ENCODE measurements at places on chromosomes 12 and 14.

- DNase-seq = no peak
Measured at GRCh38 chr12:56104815-56105608, 653 bp downstream of the PA2G4 start.

DNA sequence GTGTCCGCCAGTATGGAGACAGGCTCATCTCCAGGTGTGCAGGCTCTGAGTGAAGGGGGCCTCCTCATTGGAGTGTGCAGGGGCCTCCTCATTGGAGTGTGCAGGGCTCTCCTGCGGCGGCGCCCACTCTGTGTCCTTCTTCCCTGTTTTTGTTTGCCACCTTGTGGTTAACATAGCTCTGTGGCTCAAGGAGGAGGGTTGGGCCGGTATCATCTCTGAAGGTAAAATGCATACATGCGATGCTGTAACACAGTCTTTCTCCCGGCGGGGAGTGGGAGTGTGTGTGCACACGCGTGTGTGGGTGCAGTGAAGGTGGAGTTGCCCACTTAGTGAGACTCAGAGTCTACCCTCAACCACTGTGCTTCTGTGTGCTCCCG lies 429.4 kb downstream of the ZFP36L1 start:
- no peak for DNase-seq

- no peak for DNase-seq
Measured at GRCh38 chr12:41634091-41634490, 446.0 kb downstream of the PDZRN4 start.

DNA sequence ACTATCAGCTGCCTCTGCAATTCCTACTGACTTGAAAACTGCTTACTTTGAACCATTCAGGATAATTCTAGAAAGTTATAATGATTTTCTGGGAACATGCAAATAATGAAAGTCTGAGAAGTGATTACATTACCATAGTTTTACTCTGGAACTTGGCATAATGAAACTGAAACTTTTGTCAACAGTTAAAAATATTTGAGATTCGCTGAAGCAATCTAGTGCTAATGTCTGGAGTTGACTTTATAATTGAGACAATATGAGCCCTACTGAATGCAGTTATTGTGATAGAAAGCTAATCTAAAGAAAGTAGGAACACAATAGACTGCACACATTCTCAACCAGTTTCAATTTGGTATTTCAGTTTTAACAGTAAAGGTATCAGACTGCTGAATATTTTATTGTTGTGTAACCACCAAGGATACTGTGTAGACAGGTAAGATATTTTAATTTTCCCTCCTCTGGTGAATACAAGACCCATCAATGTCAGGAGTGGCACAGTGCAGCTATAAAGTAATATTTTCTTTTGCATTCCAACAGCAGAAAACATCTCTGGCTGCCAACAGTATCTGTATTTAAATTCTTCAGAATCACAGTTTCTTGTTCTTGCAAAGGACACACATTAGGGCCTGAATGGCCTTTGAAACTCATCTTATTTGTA lies 483.5 kb downstream of the ATP23 start:
- no peak for DNase-seq

GRCh38 chr12:47408171-47408871 lies 297.5 kb downstream of the RPAP3 start:
- DNase-seq = no peak

GRCh38 chr14:90514015-90514398 lies 117.2 kb downstream of the CALM1 start:
- DNase-seq = peak; percentile 47

DNA sequence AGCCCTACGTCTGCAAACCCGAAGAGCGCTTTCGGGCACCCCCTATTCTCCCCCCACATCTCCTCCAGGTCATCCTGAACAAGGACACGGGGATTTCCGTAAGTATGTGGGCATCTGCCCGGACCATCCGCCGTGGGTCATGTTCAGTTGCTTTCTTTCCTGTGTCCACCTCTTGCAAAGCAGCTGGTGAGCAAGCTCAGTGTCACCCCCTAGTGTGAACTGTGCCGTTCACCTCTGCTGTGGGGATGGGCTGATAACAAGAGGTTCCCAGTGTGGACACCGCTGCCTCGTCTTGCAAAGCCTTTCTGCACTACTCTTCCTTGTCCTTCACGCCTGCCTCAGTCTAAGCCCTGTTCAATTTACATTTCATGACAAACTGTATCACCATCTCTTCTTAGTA lies 8.6 kb downstream of the PRKAB1 start:
- DNase-seq = no peak

- no peak for DNase-seq
Measured at GRCh38 chr12:8035440-8036010, 3.0 kb downstream of the FOXJ2 start.

DNA sequence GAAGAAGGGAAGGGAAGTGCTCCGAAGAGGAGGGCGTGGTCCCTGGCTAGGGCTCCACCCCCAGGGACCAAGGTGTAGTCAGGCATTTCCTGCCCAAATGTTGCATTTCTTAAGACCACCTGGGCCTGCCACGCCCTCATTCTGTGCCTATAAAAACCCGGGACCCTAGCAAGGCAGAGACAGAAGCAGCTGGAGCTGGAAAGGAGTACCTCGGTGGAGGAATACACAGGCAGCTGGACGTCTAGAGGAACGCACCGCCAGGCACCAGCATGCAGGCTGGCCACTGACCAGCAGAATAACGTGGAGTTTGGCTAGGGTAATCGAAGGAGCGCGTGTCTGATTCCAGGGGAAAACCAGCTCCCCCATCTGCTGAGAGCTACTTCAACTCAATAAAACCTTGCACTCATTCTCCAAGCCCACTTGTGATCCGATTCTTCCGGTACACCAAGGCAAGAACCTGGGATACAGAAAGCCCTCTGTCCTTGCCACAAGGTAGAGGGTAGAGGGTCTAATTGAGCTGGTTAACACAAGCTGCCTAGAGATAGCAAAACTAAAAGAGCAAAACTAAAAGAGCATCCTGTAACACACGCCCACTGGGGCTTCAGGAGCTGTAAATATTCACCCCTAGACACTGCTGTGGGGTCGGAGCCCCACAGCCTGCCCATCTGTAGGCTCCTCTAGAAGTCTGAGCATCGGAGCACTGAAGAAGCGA lies 21.0 kb downstream of the CFL2 start:
- DNase-seq = no peak

DNA sequence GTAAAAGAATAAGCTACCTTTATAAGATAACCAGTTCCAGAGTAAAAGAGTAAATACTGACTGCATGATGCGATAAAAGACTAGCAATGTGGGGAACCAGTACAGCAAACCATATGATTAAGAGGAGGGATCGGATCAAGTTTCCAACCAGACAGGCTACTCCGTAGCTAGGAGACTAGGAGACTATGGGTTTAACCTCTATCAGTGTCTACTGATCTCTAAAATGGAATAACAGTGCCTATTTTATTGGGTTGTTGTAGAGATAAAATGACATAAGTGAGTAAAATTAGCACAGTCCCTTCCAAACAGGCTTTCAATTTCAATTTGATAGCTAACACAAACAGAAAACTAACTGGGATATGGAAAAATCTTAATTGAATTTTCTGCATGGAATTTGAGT lies 76.0 kb downstream of the PAWR start:
- no peak for DNase-seq

- no peak for DNase-seq
Measured at GRCh38 chr12:32437095-32437515, 37.7 kb downstream of the FGD4 start.

GRCh38 chr12:10725003-10725402 lies 1.9 kb upstream of the YBX3 start:
- no peak for DNase-seq

DNA sequence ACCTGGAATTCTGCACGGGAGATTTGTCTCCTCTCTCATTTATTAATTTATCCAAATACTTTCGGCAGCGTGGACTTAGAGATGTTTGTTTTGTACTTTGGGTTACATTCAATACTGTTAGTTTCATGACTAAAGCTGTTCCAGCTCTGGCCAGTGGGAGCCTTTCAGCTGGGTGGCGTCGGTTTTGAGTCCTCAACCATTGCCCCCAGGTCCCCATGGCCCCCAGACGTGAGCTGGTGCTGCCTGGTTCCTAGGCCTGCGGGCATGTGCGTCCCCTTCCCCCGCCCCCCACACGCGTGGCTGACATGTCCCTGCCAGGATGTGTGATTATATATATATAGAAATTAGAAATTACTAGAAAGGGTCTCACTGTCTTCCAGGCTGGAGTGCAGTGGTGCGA lies 48.2 kb downstream of the KIF26A start:
- DNase-seq = no peak

DNA sequence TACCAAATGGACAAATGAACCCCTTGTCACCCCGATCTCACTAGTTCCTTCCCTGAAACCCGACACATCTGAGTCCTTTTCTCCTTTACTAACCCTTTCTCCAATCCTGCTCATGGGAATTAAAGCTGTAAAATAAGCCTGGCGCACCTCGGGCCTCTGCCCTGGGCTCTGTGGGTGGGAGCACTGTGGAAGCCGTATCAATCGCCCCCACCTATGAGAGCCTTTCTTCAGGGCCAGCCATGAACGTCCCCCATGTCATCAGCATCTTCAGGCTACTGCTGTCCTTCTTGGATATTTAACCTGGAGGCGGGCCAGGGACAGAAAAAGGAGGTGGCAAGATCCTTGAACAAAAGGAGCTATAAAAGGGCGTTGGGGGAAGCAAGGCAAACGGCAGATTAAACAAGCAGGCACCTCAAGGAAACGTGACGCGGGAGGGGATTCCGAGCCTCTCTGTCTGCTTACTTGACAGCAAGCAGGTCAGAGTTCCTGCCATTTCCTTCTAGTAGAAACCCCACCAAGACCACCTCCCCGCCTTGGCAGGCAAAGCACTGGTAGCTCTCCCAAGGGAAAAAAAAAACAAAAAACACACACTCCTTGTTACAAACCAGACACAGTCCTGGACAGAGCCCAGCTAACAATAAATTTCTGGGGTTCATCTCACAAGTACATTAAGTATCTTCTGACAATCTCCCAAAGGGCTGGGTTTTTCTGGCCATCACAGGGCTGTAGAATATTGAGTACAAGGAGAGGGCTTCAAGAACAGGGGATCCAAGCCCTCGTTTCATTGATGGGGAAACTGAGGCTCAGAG lies 62.9 kb downstream of the DPF3 start:
- no peak for DNase-seq

- no peak for DNase-seq
Measured at GRCh38 chr14:71206766-71207371, 299.6 kb downstream of the PCNX1 start.

DNA sequence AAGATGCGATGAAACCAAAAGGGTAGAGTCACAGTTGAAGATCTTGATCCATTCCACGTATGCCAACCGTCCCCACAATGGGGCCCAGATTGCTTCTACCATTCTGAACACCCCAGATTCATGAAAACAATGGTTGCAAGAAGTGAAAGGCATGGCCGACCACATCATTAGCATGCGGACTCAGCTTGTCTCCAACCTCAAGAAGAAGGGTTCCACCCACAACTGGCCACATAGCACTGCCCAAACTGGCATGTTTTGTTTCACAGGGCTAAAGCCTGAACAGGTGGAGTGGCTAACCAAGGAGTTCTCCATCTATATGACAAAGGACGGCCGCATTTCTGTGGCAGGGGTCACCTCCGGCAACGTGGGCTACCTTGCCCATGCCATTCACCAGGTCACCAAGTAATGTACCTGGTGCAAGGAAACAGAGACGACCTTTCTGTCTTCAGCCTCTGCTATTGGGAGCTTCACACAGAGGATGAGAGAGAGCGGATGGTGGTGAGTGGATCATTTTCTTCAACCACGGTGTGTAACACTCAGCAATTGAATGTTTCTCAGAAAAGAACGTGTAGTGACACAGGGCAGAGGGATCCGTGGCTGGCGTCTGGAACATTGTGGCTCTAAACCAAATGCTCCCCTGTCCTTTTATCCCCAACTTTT lies 26.8 kb upstream of the CLEC2D start:
- DNase-seq = no peak

DNA sequence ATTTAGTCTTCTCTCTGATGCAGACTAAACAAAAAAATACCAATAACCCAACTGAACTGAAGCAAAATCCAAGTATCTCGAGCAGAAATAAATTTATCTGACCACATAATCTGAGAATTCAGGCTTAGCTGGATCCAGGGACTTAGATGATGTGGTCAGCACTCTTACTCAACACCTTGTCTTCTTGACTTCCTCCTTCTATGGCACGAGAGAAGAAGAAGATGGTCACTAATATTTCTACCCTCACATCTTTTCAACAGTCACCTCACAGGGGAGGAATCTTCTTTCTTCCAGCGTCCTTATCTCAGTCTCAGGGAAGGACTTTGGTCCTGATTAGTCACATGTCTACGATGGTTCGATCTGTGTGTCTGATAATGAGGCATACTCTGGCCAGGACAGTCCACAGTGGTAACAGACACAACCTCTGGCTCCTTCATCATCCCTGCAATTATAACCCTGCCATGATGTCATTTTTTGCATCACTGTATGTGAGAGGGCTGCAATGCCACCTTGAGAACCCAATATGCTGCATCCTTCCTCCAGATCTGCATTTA lies 15.8 kb downstream of the RGS6 start:
- DNase-seq = no peak

DNA sequence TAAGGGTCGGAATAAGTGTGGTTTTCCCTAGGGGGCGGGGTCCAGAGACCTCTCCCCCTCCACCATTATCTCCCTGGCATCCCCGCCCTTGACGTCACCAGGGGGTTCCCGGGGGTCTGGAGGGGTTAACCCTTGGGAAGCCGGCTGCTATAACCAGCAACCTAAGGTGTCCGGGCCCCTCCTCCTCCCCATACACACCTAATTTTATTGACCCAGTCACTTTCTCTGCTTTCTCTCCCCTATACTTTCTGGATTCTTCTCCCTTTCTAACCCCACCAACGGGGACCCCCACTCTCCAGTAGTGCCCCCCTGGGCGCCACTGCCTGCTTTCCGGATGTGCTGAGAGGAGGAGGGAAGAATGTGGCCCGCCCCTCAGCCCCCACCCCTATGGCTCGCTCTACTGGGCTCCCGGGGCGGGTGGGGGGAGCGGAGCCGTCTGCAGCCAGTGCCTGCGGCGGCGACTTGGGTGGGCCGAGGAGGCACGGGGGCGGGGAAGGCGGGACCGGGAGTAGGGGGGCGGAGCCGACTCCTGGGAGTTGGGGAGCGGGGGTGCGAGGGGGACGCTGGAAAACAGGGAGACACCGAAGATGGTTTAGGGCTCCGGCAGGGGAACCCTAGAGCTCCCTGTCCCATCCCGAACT lies 1.8 kb downstream of the GLI1 start:
- DNase-seq = no peak

- DNase-seq = no peak
Measured at GRCh38 chr14:105745433-105746123, 219.2 kb downstream of the TMEM121 start.

DNA sequence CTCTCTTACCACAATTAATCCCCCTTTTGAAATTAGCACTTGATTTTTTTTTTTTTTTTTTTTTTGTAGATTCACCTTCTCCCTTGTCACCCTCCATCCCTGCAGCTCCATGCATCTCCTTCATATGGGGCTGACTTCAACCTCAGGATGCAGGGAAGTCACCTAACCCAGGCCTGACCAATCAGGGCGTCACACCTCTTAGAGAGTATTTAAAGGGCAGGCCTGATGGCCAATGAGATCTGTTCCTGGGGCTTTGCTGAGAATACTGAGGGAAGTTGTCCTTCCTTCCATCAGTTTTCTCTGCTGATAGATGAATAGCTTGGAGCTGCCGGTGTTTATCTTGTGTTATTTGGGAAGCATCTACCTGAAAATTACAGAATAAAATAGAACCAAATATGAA lies 1104.7 kb upstream of the TMEM132C start:
- no peak for DNase-seq

GRCh38 chr14:67586369-67586768 lies 13.7 kb downstream of the PIGH start:
- DNase-seq = no peak

- peak; percentile 76 for DNase-seq
Measured at GRCh38 chr12:131860472-131861260, 32.5 kb downstream of the MMP17 start.

All from NCI-H1105 (cell line).